NCI-H774 (cell line): ENCODE measurements at places on chromosomes 11 and 22.

- DNase-seq = no peak
These were observed 380.1 kb downstream of the LARGE1 start for GRCh38 chr22:33539902-33540751.

DNA sequence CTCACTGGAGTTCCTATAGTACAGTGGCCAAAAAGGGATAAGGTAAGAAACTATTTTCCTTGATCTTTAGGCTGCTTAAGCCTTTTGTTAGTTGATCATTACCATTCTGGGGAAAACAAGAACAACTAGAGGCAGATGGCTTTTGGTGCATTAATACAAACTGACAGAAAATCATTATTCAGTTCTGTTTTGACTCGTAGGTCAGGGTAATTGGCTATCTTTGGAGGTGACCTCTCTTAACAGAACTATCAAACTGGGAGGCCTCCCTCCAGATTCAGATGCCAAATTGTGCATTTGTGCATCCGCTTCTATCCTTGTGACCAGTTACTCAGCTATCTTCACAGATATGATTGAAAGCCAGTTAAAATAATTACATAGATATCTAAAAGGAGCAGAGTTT lies 23.2 kb upstream of the GRK2 start:
- no peak for DNase-seq

- no peak for DNase-seq
These were observed 7.4 kb upstream of the PIM3 start for GRCh38 chr22:49953027-49953679.

GRCh38 chr11:1937616-1938342 lies 9.4 kb upstream of the MRPL23 start:
- no peak for DNase-seq

- DNase-seq = no peak
These were observed 168.1 kb downstream of the NXPE2 start for GRCh38 chr11:114846416-114846791.

GRCh38 chr11:6656936-6657335 lies 1.3 kb upstream of the DCHS1 start:
- DNase-seq = no peak

DNA sequence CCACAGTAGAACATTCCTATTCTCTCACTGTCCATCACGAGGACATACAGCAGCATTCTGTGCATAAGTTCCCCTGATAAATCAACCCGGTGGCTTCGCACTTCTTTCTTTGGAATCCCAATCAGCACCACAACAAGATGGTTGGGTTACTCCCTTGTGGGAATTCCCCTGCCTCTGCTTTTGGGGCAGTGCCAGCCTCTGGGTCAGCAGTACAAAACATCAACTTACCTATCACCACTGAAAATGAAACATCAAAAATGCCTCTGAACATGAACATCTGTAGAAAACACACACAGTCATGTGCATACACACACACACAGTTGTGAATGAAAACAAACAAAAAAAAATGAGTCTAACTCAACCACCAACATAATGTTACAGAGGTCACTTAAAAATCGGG lies 79.3 kb downstream of the KCNA4 start:
- DNase-seq = no peak
